ENCODE measurements at places on chromosomes 4 and X.

GRCh38 chr4:187555174-187555573, 440.4 kb upstream of the ZFP42 start:
- no peak for ATAC-seq

DNA sequence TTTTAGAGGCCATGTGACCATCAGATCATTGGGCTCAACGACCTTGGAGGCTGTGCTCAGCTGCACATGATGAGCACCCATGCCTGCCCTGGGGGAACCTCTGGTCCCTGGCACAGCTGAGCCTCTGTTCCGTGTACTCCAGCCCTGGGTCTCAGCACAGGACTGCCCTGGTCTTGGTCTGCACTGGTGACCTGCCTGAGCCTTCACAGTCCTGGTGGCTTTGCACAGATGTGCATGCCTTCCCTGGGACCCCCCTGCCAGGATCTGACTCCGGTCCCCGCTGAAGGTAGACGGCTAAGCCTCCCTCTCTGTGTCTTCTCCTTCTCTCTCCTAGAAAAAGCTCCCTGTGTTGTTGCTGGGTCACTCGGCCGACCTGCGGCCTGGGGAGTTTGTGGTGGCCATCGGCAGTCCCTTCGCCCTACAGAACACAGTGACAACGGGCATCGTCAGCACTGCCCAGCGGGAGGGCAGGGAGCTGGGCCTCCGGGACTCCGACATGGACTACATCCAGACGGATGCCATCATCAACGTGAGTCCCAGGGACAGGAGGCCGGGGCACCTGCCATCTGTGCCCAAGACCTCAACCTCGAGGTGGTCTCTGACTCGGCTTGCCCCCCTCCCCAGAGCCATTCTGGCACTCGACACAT, 21.6 kb downstream of the HTRA3 start:
- ATAC-seq, result peak; percentile 21

GRCh38 chr4:101140228-101140627, 207.1 kb downstream of the PPP3CA start:
- ATAC-seq, result no peak

DNA sequence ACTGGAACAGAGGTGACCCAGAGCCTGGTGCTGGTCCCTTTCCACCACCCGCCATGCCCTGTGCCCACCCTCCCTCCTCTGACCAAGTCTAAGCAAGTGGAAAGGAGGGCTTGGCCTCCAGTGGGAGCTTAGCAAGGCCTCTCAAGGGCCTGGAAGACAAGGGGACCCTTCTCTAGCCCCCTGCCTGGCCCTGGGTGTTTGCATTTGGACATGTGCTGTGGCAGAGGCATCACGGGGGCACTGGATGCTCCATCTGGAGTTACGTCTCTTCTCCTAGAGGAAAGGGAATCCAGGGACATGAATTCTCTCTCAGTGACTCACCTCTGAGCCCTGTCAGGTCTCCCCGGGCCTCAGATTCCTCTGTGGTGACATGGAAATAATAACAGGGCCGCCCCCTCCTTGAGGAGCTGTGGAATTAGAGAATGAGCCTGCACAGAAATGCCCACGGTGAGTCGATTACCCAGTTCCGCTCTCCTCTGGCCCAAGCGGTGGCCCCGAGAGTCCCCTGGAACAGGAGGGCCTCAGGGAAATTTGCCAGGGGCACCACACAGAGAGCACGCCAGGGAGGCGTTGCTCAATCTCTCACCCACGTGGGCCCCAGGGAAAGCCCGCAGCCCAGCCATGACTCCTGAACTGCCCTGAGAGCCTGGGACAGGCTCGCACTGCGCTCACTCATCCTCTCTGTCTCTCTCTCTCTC, 189.6 kb downstream of the BCOR start:
- ATAC-seq, result peak; percentile 39

GRCh38 chr4:95178938-95179337, 369.8 kb downstream of the UNC5C start:
- ATAC-seq, result no peak

DNA sequence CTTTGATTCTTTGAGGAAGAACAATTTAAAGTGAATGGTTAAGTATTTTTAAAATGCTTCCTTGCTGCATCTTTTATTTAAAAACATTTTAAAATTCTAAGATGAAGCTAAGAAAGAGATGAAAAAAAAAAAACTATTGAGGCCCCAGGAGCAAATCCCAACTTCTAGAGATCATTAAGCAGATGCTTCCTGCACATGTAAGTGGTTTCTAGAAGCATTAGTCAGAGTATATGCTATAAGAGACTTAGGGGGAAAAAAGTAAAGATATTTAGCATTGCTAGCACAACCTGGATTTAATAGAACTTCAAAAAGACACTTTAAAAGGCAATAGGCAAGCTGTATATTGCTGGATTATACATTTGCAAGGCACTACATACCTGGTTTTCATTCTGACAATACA, 64.7 kb downstream of the ZNF827 start:
- ATAC-seq, result no peak

GRCh38 chr4:11074581-11075241, 354.0 kb downstream of the HS3ST1 start:
- ATAC-seq, result no peak

DNA sequence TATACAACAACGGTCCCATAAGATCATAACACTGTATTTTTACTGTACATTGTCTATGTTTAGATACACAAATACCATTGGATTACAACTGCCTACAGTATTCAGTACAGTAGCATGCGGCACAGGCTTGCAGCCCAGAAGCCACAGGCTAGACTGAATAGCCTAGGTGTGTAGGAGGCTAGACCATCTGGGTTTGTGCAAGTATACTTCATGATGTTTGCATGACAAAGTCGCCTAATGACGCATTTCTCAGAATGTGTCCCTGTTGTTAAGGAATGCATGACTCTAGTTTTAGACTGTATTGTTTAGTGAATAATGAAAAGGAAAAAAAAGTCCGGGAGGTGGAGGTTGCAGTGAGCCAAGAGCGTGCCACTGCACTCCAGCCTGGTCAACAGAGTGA, 56.5 kb upstream of the C4orf50 start:
- no peak for ATAC-seq

Measured in stimulated activated memory B cell treated with anti-CD40 and anti-IgM and Interleukin-4, amounts not matched to agents 10 μg/mL and 1 μg/mL and 100 μg/mL, for 72 hours (primary cell).